ENCODE measurements at places on chromosomes 12 and 14.

DNA sequence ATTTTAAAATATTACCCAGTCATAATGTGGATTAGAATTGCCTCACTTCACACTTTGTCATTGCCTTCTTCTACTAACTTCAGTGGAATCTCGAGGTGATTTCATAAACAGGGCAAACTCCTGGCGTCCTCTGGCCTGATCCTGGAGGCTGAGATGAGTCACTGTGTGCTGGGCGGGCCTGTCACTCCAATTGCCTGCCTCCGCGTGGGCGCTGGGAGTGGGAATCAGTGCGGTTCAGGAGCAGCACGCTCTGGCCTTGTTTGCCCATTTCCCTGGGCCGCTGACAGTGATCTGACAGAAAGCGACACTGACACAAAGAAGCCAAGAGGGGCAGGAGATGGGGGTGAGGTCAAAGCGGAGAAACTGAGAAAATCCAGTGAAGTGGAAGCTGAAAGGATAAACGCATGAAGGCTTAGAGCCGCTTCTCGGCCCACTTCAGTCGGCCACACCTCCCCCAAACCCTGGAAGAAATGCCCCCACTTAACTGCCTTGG, 29.7 kb downstream of the LGR5 start:
- no peak for DNase-seq

DNA sequence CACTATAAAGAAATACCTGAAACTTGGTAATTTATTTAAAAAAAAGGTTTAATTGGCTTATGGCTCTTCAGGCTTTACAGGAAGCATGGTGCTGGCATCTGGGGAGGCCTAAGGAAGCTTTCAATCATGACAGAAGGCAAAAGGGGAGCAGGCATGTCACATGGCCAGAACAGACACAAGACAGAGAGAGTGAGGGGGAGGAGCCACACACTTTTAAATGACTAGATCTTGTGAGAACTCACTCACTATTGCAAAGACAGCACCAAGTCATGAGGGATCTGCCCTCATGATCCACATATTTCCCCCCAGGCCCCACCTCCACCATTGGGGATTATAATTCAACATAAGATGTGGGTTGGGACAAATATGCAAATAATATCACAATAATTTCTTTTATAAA, 355.6 kb downstream of the DAD1 start:
- DNase-seq, result no peak

GRCh38 chr12:5745251-5745888, 199.7 kb downstream of the ANO2 start:
- no peak for DNase-seq

DNA sequence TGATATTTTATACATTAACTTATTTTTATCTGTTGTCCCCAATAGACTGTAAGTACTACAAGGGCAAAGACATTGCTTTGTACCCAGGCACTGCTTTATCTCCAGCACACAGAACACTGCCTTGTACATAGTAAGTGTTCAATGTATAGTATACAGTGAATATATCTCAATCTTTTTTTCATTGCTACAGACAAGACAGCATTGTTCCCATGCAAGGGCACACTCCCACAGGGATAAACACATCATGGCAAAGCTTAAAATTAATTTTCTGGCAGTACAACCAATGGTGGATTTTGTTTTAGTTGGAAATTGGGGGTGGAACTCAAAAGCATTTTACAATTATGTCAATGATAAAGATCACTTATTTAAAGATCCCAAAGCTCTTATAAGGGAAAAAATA, 112.3 kb upstream of the EEA1 start:
- no peak for DNase-seq

DNA sequence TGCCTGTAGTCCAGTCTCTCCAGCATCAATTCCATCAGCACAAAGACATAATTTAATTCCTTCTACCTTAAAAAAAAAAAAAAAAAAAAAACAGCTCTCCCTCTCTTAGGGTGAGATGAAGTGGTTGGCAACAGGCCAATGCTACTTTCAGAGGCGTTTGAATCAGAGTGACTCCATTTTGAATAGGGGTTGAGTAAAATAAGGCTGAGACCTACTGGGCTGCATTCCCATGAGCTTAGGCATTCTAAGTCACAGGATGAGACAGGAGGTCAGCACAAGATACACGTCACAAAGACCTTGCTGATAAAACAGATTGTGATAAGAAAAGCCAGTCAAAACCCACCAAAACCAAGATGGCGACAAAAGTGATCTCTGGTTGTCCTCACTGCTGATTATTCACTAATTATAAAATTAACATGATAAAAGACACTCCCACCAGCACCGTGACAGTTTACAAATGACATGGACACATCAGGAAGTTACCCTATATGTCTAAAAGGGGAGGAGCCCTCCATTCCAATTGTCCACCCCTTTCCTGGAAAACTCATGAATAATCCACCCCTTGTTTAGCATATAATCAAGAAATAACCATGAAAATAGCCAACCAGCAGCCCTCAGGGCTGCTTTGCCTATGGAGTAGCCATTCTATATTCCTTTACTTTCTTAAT, 6.9 kb upstream of the TCL1B start:
- DNase-seq, result no peak

DNA sequence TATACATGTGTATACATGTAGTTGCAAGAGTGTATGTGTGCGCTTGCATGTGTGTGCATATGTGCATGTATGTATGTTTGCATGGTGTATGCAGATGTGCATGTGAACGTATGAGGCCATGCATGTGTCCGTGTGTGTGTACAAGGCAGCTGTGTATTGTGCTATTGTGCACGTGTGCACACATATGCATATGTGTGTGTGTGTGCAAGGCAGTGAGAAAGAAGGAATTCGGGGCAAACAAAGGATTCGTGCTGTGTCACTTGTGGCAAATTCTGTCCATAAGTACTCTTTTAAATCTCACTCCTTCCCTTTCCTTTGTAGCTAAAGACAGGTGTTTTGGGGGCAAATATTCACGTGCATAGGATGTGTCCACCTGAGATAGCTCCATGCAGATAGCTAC, 227.1 kb downstream of the VRK1 start:
- DNase-seq, result no peak

GRCh38 chr14:78637908-78638475, 467.8 kb downstream of the NRXN3 start:
- no peak for DNase-seq

DNA sequence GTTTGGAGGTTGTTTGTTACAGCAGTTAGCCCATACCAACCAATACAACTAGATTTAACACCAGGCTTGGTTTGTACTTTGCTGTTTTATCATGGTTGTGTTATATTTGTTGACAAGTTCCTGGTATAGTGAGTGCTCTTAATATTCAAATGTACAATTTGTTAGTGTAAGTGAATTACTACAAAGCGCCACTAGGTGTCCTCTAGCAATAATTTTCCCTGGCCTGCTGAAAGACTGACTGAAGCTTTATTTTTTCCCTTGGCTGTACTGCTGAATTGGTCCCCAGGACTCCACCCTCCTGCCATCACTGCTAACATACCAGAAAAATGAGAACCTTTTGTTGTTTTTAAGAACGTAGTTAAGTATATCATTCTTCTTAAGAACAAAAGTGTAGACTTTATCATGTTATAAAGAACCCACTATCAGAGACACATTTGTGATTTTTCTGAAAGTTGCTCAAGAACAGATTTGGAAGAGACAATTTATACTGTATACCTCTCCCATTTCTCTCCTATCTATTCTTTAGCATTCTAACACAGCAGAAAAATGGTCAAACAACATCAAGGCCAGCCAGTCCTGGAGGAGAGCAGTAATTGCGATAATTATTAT, 75.3 kb upstream of the FAR2 start:
- no peak for DNase-seq

DNA sequence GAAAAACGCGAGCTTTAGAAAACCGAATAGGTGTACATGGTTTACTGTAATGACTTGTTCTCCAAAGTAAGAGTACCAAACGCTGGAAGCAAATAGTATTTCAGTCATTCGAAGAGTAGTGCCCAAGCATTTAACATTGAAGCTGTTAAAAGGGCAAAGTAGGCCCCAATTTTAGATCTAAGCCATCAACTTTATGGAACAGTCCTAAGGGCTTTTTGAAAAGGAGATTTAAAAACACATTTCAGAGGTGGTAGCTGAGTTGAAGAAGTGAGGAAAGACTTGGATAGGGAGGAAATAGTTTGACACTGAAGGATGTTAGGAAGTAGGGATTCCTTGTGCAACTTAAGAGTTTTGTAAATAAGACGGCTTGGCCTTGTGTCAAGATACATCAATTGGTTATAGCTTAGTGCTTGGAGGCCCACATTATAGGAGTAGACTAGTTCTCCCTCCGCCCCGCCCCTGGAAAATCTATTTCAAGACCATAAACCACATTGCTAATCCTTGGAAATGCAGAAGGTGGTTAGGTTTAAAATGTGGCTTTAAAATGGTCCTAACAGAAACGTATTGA, 783 bp upstream of the TUBA1B start:
- no peak for DNase-seq

DNA sequence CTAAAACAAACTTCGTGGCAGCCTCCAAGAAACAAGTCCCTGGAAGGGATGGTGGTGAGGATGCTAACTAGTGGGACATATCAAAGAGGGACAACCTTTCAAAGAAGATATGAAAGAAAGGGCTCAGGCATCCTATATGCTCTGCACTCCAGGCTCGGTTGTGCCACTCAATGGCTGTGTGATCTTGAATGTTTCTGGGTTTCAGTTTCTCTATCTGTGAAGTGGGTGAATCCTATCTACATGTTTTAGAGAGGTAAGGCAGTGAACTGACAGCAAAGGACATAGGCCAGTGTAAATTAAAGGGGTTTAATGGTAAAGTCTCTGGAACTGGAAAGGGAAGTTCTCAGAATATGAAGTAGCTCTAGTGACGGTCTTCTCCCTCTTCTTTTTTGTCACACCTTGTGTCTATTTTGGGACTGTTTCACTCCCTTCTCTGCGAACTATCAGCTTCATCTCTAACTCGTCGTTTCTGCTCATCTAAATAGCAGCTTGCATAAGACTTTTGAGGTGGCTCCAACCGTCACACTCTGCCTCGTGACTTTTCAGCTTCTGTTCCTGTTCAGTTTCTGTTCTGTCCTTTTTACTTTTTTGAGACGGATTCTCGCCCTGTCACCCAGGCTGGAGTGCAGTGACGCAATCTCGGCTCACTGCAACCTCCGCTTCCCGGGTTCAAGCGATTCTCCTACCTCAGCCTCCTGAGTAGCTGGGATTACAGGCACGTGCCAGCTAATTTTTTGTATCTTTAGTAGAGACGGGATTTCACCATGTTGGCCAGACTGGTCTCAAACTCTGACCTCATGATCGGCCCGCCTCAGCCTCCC, 273.6 kb downstream of the SUDS3 start:
- DNase-seq, result no peak

- no peak for DNase-seq
These were observed 180.0 kb upstream of the LMO3 start for GRCh38 chr12:16785953-16786352.

DNA sequence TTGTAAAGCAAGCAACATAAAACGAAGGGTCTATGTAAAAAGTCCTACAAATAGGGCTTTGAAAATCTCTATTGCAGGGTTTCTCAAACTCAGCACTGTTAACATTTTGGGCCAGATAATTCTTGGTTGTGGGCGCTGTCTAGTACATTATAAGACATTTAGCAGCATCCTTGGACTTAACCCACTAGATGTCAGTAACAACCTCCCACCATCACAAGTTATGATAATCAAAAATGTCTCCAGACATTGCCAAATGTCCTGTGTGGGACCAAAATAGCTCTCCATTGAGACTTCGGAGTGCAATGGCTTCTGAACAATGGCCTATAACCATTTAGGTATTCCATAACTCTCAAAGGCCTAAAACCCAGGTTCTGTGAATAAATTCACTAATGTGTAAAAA, 22.9 kb upstream of the DHRS7 start:
- no peak for DNase-seq

- no peak for DNase-seq
These were observed 72.5 kb upstream of the ATP2B1 start for GRCh38 chr12:89781156-89781555.

DNA sequence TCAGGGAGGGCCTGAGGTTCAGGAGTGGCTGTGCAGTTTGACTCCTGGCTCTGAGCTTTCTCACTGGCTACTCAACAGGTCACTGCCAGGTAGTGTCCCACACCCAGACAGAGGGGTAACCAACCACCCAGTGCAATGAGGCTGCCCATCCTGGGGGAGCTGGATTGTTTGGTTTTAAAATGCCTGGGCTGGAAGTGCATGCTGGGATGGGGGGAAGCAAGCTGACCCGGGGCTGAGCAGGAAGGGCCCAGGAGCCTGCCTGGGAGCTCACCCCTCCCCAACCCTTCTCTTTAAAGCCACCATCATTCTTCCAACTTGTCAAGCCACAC, 12.6 kb upstream of the ABHD12B start:
- no peak for DNase-seq

- no peak for DNase-seq
These were observed 207.5 kb downstream of the FOXN3 start for GRCh38 chr14:89209558-89209957.

- no peak for DNase-seq
These were observed at the start of gene TSPAN8 for GRCh38 chr12:71157601-71158233. TSPAN8 (minus strand) TSS chr12:71157999; CDS start chr12:71157678, 321 bp downstream.

DNA sequence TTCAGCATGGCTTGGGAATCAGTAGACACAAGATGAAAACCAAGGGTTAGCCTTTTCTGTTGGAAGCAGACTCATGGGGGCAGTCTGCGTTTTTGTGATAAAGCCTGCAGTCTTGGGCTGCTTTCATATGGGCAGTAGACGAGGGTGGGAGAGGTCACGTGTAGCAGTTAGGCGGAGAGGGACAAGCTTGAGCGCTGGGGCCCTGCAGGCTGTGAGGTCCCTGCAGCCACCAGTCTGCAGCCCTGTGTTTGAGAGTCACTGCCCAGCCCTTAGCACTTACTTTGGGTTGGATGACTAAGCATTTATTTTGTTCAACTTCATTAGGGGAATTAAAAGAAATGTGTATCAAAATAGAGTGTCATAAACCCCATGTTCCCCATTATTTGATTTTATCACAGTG, 37.2 kb downstream of the EP400 start:
- no peak for DNase-seq

DNA sequence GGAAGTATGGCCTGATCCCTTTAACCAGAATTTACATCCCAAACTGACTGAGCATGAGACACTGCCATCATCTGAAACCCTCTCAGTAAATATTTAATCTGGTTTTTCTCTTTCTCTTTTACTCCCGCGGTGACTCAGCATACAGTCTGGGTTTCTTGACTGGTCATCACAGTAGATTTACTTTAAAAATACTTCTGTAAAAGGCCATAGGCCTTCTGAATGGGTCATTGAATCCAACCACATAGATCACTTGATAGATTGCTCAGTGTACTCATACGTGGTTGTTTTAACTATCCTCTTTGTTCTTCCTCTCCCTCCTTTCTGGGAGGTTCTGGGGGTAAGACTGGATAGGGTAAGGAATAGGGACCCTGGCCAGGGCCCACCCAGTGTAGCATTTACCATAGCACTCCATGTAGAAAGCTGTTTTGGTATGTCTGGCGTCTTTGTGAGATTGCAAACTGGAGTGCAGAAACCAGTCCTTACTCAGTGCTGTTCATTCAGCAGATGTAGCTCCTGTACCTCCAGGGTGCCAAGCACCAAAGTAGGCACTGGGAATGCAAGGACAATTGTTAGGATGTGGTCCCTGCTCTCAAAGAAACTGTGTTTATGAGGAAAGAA, 165.7 kb downstream of the SRGAP1 start:
- DNase-seq, result no peak

GRCh38 chr12:50112456-50113218, 601 bp downstream of the COX14 start:
- DNase-seq, result no peak

Measured in esophagus squamous epithelium (tissue), 5 donors.